Hippocampal formation (tissue), 2 donors: ENCODE measurements at places on chromosomes 3 and 15.

DNA sequence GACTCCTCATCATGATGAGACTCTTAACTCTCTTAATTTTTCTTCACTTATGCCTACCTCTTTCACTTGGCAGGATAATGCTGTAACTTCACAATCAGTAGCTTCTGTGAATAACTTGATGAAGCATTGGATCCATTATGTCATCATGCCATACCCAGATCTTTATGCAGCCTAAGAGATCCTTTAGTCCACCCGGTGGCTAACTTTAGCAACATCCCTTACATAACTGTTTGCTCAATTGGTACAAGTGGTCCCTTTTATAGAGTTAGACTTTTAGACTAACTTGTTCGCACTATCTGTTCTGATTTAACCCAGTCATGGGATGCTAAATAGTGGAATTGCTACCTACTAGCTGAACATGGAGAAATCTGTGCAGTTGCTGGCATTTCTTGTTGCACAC, 184.5 kb downstream of the USP13 start:
- no peak for DNase-seq

- no peak for DNase-seq
These were observed 36.6 kb downstream of the TJP1 start for GRCh38 chr15:29785642-29786041.

GRCh38 chr3:17982211-17982880, 239.9 kb upstream of the TBC1D5 start:
- no peak for DNase-seq

- DNase-seq, result no peak
These were observed 194.6 kb downstream of the SOX2 start for GRCh38 chr3:181906338-181906737.

- DNase-seq, result no peak
These were observed 121.4 kb downstream of the RFTN1 start for GRCh38 chr3:16392065-16392464.

DNA sequence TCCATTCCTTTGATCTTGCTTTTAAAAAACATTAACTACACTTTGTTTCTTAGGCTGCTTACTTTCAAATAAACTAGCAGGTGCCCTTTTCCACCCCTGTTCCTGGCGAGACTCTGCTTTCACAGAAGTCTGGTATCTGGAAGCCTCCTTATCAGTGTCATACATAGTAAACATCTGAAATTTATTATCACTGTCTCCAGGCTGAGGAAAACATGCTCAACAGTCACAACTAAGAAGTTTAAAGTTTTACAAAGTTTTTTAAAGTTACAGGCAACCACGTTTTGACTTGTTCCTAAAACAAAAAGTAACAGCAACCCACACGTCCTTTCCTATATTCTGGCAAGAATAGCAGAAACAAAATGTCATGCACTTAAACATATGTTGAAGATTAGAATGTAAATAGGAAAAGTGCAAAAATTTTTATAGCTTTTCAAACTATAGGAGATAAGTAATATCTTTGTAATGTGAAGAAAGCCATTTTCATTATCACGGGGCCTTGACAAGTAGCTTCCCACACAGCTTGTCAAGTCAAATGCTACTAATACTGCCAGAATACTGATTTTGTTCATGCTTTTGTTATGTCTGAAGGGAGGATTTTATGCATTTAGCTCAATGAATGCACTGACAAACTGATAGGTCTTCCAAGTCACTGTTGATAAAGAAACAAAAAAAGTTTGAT, 275.2 kb upstream of the KCNMB2 start:
- DNase-seq, result no peak

DNA sequence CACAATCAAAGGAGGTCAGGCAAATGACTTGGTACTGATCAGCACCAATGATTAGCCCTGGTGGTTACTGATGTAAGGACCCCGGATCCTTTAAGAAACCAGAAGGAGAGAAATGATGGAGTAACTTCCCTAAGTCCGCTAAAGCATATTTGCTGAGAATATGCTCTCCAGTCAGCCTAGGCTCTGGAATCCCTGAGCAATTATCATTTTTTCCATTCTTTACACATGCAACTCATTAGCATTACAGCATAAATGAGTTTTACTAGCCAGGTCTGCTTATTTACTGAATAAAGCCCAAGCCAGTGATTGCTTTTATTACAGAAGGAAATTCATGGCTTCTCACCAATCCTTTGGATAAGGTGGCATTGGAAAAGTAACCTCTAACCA, 139.2 kb upstream of the WNT5A start:
- no peak for DNase-seq

DNA sequence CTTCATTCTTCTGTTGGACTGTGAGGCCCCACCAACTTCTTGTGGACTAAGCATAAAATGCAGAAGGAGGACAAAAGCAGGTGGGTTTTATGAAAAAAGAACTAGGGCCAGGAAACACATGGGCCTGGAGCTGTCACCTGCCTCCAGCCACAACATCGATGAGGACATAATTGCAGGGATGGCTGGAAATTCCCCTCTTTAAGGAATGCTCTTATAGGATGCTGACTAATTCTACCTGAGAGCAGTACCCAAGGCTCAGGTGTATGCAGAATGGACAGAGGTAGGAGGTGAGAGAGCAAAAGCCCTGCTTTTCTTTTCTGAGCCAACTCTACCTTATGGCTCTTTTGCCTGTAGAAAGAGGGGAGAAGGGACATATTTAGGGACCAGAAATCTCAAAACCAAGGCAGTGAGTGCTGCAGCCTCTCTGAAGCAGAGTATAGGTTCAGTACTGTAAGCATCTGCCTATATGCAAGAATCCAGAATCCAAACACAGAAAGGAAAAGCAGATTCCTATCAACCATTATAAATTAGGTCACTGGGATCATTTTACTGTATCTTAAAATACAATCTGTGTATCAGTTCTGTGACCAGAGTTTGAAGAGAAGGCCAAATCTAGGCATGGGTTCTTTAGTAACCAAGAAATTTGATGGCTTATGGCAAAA, 205.3 kb upstream of the WNT5A start:
- no peak for DNase-seq

DNA sequence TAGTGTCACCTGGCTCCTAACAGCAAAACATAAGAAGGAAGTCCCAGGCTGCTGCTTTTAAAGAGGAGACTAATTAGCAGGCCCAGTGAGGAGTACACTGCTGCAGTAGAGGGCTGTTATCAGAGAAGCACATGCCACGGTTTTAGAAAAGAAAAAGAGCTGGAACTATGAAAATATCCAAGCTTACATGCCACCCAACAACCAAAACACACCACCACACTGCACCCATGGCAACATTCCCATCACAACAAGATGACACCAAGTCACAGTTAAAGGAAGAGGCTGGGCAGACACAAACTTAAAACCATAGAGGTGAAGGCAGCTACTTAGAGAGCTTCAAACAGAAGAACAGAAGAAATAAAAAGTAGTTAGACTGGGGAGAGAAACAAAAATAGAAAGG, 37.0 kb downstream of the NPTN start:
- no peak for DNase-seq

GRCh38 chr15:69172847-69173246, 12.4 kb downstream of the GLCE start:
- no peak for DNase-seq
